C1 segment of cervical spinal cord (tissue), 14 donors: ENCODE measurements at places on chromosomes 5 and 9.

DNA sequence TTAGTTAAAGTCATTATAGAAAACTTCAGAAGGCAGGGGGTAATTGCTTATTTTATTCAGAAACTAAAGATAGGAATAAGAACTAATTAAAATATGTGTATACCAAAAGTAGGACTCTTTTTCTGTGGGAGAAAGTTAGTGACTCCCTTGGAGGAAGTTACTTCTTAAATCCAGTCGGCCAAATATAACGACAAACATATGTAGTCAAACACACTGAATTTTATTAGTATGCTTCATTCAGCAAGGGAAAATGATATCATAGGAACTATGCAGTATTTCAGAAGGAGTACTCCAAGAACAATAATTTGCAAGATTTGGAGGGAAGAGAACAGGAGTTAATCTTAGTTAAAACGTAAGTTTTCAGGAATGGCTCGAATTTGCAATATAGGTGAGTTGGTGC is 432.6 kb downstream of the CYLC2 start:
- DNase-seq, result no peak

DNA sequence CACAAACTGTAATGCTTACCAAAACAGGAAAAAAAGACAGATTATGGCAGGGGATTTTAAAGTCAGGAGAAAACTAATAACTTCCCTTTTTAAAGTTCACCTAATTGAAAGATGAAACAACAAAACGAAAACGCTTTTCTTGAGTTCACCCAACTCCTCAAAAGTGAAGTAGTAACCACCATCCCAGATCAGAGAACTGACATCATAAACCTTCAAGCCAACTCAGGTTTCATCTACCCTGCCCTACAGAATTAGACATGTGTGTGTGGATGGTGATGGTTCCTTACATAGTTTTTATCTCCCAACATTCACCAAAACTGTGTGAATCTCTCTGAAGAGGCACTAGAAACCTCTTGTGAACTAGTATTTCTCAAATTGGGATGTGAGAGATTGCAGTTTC is 195.2 kb upstream of the PTGER4 start:
- no peak for DNase-seq

DNA sequence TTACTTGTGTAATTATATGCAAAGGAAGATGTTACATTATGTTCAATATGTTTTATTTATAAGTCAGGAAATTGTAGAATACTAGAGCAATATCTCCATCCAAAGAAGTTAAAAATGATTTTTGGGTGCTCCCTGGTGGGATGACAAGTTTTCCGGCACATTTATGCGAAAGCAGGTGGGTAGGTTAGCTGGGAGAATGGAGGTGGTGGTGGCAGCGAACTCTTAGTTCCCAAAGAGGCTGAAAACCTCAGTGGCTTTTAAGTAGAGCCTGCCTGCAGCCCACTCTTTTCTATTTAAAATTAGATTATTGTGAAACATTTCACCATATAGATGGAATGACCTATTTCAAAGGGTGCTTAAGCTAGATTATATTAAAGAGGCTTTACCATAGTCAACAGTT is 51.8 kb downstream of the ANKRD33B start:
- no peak for DNase-seq

GRCh38 chr9:13587571-13587970 is 308.1 kb upstream of the MPDZ start:
- no peak for DNase-seq

GRCh38 chr5:72692651-72693442 is 123.6 kb upstream of the TNPO1 start:
- no peak for DNase-seq

DNA sequence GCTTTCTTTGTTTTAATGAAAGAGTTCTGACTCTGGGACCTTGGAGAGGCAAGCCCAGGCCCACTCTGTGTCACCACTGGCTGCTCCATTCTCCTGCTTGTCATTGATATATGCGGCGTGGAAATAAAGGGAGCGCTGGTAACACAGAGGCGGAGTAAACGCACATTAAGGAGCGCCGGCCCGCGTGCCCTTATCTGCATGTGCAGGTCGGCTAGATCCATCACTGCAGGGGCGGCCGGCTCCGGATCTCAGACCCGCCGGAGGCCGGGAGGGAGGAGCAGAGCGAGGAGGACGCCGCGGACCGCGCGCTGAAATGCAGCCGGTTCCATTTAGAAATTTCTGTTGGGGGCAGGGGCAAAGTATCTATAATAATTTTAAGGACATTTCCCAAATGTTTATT is 70.8 kb downstream of the MRPL36 start:
- DNase-seq, result no peak

DNA sequence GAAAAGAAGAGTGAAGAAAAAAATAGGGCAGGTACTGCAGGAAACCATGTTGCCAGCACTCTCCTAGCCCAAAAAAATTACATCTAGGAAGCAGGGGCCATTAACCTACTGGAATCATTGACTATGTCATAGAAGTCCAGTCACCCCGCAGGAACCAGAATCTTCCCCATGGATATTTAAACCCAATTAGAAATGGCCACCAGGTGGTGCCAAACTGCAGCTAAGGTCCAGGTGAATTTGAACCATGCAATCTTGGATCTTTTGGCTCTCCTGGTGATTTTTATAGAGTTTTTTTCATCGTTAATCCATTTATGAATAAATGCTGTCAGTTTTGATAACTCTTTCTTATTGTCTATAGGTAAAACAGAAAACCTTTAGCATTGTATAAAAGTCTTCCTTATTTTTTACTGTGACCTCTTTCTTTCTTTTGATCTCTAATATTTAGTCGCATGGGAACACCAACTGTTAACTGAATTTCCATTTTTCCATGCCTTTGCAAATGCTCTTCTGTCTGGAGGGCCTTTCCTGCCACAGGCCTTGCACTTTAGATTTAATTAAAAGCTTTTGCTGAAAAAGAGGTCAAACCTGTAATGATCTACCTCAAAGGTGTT is 147.5 kb upstream of the FGF10 start:
- DNase-seq, result no peak

DNA sequence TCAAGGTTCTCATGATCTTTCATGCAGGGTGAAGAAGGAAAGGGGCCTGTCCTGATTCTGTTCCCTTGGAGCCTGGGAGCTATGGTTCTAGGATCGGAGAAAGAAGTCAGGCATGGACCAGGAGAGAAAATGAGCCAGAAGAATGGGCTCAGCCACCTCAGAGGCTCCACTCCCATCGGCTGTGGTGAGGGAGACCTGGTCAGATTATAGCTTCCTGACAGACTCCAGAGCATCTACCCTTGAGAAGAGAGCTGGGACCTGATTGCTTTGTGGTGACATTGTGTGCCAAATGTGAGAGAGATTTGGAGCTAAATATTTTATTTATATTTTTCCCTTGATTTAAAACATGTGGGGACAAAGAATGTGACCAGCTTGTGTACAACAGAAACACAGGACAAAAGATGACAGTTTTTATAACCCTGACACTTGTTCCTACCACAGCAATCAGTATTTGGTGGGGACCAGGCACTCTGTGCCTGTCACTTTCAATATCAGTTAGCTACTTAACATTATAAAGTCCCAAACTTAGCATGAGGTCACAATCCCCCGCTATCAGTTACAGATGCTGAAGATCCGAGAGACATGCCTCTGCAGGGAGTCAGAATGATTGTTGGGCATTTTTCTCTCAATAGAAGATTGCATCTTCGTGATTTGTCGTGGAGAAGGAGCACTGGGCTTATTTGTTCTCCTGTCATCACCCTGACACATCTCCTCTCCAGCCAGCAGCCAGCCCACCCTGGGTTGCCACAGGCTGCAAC is 228.3 kb upstream of the ADAMTS16 start:
- no peak for DNase-seq

GRCh38 chr9:76845254-76845653 is 60.7 kb downstream of the PRUNE2 start:
- DNase-seq, result no peak

- no peak for DNase-seq
Observed at GRCh38 chr9:92276331-92277032, 17.0 kb downstream of the IARS1 start.

GRCh38 chr5:14143546-14143840 is 351 bp downstream of the TRIO start:
- DNase-seq, result no peak

GRCh38 chr5:14664270-14665100 is at the start of gene OTULIN:
OTULIN (plus strand) TSS chr5:14664718; CDS start chr5:14664826, 108 bp downstream.
- DNase-seq, result peak; percentile 90

DNA sequence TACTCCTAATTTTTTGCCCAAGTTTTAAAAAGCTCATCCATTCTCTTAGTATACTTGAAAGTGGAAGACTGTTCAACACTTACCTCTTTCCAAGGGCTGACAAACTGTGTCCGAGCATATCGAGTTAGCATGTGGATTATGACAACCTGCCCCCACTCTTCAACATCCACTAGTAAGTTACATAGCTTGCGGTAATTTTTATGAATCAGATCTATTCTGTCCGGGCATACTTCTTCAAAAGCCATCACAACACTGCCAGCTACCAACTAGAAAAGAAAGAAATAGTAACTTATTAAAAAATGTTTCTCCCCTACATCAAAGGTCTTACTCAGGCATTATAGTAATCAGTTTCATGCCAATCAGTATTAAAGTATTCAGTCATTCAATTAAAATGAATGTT is 78.5 kb downstream of the AP3B1 start:
- DNase-seq, result no peak

GRCh38 chr5:111930905-111931461 is 174.0 kb upstream of the NREP start:
- DNase-seq, result no peak

- DNase-seq, result no peak
Observed at GRCh38 chr5:6572086-6572824, 60.6 kb downstream of the NSUN2 start.

DNA sequence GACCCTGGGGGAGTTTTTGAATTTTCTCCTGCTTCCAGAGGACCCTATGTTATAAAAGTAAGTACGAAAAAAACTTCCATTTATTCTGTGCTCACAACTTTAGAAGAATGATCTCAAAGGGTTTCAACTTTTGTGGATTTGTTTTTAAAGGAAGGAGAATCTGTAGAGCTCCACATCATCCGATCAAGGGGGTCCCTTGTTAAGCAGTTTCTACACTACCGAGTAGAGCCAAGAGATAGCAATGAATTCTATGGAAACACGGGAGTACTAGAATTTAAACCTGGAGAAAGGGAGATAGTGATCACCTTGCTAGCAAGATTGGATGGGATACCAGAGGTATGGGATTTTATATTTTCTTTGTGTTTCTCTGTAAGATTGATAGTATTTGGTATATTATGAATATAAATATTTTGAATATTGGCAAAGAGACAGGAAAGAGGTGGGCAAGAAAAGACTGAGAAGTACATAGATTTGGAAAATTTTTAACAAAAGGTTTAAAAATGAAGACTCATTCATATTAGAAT is 84.2 kb downstream of the ADGRV1 start:
- no peak for DNase-seq
